Naive thymus-derived CD4-positive, alpha-beta T cell (primary cell): ENCODE measurements at places on chromosomes 3 and 15.

- DNase-seq = no peak
Observed at GRCh38 chr3:48863122-48863521, 15.4 kb upstream of the PRKAR2A start.

- DNase-seq = no peak
Observed at GRCh38 chr15:57784081-57784511, 77.6 kb downstream of the POLR2M start.

DNA sequence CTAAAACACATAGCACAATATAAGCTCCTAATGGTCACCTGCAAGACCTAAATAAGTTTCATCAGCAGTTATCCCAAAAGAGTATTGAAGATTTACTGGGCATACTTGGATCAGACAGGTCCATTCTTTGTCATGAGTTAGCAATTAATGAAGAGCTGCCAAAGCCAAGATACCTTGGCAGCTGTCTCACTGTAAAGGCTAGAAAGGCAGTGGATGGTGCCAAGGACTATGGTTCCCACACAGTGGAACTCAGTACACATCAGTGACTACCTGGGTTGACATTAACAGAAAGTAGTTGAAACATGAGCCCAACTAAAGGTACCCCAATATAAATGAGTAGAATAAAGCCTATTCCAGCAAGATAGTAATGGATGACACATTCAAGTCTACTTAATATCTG lies 41.1 kb upstream of the TMCO5A start:
- no peak for DNase-seq

DNA sequence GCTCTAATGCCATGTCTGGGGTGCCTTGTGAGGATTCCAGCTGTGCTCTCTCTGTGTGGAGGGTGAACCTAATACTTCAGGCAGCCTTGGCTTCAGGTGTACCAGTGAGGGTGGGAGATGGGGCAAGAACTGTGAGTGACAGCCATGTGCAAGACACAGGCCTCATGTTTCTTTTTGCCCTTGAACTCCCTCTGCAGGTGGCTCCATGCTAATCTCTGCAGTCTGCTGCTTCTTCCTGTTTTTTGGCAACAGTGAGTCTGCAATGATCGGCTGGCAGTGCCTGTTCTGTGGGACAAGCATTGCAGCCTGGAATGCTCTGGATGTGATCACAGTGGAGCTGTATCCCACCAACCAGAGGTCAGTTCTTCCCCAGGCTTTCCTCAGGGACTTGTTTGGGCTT lies 189.3 kb downstream of the SV2B start:
- DNase-seq = no peak

DNA sequence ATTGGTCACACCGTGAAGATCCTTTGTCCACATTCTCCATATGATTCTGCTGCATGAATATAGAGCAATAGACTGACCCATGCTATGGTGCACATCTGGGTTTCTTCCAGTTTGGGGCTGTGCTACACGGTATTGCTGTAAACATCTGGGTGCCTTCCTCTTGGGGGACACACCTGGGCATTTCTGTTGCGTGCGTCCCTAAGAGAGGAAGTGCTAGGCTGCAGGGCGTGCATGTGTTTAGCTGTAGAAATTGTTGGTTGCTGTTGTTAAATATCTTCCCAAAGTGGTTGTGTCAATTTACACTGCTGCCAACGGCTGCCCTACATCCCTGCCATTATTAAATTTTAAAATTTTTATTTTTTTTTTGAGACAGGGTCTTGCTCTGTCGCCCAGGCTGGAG lies 52.4 kb downstream of the NUP210 start:
- DNase-seq = no peak

DNA sequence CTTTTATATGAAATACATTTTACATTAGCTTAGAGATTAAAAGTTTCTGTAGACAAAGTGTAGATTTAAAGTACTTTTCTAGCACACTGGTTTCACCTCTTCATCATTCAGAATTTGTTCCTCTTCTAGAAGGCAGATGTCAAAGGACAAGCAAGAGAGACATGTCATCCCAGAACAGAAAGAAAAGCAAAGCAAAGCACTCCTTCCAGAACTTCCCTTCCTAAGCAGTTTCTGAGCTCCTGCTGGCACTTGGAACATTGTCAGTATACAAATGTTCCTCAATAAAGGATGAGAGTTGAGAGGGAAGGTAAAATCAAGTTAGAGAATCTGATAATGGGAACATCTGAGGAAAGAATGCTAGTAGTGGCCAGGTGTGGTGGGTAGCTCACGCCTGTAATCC lies 26.2 kb downstream of the TMOD3 start:
- no peak for DNase-seq

DNA sequence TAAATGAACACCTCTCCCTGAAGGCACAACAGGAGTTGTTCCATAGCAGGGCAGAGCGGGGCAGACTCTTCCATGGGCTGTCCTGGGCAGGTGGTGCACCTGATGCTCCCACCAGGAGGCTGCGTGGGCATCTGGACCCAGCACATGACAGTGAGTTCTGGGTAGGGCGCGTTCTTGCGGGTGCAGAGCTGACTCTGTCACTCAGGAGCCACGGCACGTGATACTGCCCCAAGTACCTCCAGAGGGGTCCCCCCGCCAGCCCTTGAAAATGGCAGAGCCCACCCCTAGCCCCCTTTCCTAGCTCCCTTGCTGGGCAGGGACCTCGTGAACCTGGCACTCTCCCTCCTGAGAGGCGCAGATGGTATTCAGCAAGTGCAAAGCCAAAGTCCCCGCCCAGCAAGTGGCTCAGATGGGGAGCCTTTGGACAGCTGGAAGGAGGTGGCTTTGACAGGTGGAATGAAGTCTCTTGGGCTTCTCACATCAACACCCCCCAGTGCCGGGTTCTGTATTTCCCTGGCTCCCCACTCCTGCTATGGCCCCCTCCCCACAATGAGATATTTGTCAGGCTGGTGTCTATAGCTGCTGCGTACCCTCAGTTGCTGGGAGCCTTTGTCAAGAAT lies 172.1 kb downstream of the TBC1D2B start:
- DNase-seq = no peak

GRCh38 chr15:44736181-44736765 lies at the start of gene TRIM69:
Gene TRIM69, plus strand, starts transcription at chr15:44736528. Its CDS starts 177 bp downstream, at chr15:44736705.
- no peak for DNase-seq

GRCh38 chr3:71185733-71186455 lies 397.6 kb downstream of the FOXP1 start:
- peak; percentile 60 for DNase-seq

- DNase-seq = no peak
Observed at GRCh38 chr3:39196671-39197356, 4.4 kb upstream of the XIRP1 start.

- DNase-seq = no peak
Observed at GRCh38 chr3:121252676-121253075, 293.1 kb downstream of the POLQ start.

GRCh38 chr15:62770752-62771151 lies 271.8 kb upstream of the TPM1 start:
- DNase-seq = no peak

- no peak for DNase-seq
Observed at GRCh38 chr3:170419557-170420087, 954 bp downstream of the CLDN11 start.

DNA sequence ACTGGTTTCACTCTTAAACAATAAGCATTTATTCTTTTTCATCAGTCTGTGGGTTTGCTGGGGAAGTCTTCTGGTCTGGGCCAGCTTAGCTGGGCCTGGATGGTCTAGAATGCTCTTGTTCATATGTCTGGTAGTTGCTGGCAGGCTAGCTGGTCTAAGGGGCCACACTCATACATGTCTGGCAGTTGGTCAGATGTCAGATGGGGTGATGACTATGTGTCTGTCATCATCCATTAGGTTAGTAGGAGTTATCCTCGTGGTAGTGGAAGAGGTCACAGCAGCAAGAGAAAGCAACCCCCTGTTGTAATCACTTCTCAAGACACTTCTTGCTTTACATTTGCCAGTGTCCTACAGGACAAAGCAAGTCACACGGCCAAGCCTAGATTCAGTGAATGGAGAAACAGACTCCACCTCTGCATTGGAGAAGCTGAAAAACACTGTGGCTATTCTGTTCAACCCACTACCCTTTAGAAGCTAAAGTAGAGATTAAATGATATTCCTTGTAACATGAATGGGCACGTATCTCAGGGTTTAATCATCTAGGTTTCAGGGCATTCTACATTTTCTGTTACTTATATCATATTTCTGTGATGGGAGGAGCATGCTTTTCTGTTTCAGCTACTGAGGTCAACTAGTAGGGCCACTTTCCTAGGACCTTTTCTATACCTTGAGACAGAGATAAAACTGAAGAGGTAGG lies 5.5 kb upstream of the ARID3B start:
- DNase-seq = no peak

- DNase-seq = no peak
Observed at GRCh38 chr15:85603160-85603559, 191.6 kb downstream of the KLHL25 start.

DNA sequence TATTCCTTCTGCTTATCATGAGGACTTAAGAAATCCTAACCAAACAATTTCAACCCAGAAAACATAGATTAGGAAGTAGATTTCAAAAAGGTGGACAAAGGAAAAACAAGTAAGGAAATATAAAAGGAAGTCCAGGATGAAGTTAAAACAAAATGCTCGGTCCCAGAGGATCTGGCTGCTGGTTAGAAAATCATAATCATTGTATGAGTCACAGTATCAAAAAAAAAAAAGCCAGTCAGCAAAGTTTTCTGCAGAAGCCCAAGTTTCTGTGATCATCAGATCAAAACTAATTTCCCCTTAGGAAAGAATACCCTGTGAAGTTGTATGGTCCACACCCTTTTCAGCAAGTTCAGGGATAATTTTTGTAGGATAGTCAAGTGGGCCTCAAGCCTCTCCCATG lies 43.0 kb upstream of the LRTM1 start:
- no peak for DNase-seq

- no peak for DNase-seq
Observed at GRCh38 chr3:61357902-61358301, 106.7 kb upstream of the FHIT start.

DNA sequence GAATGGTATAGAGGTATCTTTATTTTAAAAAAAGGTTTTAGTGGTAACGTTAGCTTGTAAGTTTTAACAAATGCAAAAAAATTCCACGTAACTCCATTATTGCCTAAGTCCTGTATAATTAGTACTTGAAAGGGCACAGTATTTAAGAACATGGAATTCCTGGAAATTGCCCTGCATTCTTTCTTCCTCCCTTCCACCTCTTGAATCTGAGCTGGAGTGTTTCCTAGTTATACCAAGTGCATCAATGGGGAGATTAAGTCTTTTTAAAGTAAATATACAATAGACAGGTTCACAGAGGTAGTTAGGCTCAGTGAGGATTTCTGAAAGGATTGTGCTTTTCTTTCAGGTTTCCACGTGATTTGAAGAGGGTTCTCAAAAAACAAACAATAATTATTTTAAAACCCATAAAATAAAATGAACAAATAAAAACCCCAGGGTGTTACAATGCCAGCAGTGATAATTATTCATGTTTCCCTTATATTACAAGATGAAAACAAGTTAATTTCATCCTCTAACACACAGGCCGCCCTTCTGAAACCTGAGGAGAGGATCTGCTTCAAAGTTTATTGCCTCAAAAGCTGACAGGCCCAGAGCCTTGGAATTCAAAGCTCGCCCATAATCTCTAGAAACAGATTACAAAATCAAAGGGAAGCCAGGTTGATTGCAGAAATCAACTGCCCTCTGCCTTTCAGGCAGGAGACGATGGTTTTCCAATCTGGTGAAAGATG lies 128.8 kb upstream of the LMOD3 start:
- DNase-seq = no peak

- DNase-seq = no peak
Observed at GRCh38 chr3:16056217-16056616, 118.3 kb upstream of the GALNT15 start.

DNA sequence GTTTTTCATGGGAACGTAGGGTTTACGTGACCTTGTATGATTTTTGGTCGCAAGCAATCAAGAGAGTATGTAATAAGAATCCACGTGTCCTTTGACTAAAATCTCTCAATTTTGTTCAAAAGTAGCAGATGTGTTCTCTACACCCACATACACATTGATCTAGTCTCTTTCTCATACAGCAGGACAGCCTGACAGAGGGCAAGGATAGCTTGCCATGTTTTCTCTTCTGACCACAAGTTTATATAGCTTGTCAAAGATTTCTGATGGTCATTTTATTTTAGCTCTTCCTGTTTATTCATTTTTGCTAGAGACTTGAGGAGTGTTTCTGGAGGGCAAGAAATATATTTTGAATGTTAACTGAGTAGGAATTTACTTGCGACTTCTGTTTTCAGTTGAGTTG lies 570.2 kb upstream of the ALCAM start:
- no peak for DNase-seq

- no peak for DNase-seq
Observed at GRCh38 chr3:43055806-43056770, 49.8 kb downstream of the POMGNT2 start.

DNA sequence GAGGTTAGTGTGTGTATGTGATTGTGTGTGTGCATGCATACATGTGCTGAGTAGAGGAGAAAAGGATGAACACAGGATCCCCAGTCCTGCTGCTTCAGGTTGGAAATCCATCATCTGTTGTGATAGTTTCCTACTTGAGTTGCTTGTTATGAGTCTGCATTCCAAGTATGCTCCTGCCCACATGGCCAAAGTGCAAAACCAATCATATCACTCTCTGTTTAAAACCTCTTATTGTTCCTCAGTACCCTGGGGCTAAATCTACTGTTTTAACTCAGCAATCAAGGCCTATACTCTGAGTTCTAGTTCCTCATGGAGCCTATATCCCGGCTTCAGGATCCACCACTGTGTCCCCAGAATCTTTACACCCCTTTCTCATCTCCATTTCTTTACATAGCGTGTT lies 139.9 kb upstream of the TLE3 start:
- DNase-seq = no peak

DNA sequence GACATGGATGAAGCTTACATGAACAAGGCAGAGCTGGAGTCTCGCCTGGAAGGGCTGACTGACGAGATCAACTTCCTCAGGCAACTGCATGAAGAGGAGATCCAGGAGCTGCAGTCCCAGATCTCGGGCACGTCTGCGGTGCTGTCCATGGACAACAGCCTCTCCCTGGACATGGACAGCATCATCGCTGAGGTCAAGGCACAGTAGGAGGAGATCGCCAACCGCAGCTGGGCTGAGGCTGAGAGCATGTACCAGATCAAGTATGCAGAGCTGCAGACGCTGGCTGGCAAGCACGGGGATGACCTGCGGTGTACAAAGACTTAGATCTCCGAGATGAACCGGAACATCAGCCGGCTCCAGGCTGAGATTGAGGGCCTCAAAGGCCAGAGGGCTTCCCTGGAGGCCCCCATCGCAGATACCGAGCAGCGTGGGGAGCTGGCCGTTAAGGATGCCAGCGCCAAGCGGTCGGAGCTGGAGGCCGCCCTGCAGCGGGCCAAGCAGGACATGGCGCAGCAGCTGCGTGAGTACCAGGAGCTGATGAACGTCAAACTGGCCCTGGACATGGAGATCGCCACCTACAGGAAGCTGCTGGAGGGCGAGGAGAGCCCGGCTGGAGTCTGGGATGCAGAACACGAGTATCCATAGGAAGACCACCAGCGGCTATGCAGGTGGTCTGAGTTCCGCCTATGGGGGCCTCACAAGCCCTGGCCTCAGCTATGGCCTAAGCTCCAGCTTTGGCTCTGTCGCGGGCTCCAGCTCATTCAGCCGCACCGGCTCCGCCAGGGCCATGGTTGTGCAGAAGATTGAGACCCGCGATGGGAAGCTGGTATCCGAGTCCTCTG lies 77.6 kb downstream of the CLDN11 start:
- no peak for DNase-seq

- no peak for DNase-seq
Observed at GRCh38 chr3:10774825-10775224, 41.2 kb upstream of the SLC6A11 start.

- no peak for DNase-seq
Observed at GRCh38 chr15:67818464-67818863, 6.8 kb upstream of the SKOR1 start.
